ENCODE measurements at places on chromosomes 6 and 20.

DNA sequence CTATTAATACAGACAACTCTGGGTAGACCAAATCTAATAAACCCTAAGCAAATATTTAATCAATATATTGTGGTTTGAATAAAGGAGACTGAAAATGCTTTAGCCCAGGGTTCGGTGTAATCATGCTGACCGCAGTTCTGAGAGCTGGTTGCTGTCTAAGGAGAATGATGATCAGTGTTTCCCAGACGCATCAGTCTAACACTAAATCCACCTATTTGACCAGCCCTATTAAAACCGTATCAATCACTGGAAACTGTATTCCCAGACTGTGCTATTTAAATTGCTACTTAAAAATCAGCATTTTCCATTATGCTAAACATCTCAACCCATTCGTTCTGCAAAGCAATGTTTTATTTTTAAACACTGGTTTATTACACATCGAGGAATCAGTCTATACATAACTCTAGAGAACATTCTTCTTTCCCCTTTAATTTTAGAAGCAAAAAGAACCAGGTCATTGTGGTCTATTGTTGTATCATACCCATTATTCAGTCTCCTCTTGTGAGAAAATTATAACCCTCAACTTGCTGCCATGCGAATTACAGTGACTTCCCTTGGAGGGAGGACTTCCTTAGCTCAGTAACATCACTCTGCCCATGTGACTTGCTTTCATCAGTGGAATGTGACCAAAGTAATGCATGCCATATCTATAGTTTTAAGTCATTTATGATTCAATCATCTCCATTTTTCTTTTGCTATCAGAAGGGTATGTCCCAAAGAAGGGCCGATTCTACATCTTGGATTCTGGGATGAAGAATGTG is 515.2 kb upstream of the JAG1 start:
- DNase-seq = no peak

DNA sequence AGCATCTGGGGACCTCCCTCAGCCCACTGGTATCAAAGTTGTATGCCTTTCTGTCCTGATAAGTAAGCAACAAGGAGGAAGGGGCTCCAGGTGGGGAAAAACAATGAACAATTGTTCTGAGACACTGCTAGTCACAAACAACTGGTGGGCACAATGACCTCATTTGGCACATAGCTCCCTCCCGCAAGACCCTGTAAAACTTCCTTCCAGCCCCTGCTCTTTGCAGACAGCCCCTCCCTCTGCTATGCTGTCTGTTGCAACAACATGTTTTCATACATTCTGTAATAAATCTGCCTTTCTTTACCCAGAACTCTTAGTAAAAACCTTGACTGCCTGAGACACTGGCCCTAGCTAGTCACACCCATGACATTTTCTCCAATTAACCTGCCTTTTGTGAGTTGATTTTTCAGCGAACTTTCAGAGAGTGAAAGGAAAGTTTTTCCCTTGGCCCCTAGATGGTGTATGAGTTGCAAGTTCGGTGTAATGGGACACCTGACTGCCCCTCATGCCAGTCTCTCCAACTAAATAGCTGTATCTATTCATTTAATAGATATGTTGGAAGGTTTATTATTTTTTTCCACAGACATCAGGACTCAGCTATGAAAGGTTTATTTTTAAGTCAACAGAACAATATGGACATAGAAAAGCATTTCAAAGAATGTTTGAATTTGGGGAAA is 142.3 kb upstream of the SLC22A16 start:
- no peak for DNase-seq

DNA sequence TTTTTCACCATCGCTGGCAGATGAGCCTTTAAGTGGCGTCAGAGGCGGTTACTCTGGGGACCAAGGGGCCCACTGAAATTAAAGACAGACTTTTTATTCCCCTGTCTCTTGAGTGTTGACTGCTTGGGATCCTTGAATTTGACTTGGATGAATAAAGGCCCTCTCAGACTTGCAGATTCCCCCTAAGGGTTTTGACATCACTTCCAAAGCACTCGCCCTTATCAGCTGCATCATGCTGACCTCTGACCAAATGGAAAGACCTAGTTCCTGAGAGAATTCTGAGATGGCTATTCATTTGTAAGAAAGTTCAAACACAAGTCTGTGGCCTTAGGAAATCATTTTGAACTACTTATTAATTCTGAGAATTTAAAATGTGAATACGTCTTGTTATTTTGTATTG is 13.5 kb upstream of the MOXD1 start:
- DNase-seq = no peak

GRCh38 chr6:98583506-98583905 is 250.9 kb upstream of the POU3F2 start:
- DNase-seq = no peak

GRCh38 chr6:7241160-7241559 is 71.8 kb downstream of the SSR1 start:
- DNase-seq = no peak

GRCh38 chr6:15871276-15871675 is 208.4 kb upstream of the DTNBP1 start:
- DNase-seq = no peak

GRCh38 chr6:12606616-12607015 is 110.0 kb upstream of the PHACTR1 start:
- no peak for DNase-seq

- DNase-seq = no peak
Observed at GRCh38 chr6:166097914-166098522, 69.6 kb downstream of the TBXT start.

DNA sequence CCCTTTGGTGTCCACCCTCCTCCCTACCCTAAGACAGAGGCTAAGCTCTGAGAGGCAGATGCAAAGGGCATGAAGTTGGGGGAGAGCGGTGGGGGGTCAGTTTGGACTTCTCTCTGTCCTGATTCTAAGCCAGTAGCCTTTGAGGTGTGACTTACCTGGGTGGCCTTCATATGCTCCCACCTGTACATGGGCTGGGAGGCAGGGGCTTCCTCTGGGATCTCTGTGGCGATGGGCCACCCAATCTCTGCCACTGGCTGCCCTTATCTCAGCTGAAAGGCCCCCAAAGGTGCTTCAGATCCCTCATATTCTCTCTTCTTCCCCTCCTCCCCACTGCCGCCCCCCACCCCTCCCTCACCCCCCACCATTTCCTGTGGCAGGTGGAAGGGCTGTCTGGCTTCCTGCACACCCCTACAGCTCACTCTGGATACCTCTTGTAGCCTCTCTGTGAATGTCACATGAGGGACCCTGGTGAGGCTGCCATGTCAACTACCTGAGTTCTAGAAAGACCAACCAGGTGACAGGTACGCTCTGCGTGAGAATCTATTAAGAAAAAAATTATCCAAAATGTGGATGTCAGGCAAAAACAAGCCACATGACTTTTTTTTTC is 34.0 kb downstream of the PNLDC1 start:
- DNase-seq = no peak

DNA sequence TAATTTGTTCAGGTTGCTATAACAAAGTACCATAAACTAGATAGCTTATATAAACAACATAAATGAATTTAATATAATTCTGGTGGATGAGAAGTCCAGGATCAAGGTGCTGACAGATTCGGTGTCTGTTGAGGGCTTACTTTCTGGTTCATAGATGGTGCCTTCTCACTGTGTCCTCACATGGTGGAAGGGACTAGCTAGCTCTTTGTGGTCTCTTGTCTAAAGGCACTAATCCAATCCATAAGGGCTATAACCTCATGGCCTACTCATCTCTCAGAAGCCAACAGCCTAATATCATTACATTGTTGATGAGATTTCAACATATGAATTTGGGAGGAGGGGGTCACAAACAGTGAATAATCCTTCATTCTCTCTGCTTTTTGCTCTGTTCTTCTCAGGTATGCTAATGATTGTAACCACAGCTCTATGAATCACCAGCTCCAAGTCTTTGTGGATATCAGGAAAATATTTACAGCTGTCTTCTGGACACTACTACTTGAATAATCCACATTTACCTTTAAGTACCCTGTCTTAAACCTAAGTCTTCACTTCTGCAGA is 122.3 kb downstream of the NKAIN2 start:
- DNase-seq = no peak

DNA sequence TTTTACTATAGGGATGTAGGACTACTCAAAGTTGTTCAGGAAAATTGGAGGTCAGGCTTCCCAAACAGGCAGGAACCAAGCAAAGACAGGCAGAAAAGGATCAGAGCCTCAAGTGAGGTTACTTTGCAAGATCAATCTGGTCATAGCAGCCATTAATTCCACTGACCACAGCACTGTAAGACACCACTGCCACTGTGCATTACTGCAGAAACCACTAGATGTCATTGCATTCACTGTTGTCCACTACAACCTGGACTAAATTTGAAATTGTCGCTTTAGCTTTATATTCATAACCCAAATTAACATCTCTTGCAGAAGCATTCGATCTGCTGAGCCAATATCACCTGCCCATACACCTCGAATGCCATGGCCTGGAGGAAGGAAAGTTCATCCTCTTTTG is 126.9 kb upstream of the UFL1 start:
- DNase-seq = no peak

DNA sequence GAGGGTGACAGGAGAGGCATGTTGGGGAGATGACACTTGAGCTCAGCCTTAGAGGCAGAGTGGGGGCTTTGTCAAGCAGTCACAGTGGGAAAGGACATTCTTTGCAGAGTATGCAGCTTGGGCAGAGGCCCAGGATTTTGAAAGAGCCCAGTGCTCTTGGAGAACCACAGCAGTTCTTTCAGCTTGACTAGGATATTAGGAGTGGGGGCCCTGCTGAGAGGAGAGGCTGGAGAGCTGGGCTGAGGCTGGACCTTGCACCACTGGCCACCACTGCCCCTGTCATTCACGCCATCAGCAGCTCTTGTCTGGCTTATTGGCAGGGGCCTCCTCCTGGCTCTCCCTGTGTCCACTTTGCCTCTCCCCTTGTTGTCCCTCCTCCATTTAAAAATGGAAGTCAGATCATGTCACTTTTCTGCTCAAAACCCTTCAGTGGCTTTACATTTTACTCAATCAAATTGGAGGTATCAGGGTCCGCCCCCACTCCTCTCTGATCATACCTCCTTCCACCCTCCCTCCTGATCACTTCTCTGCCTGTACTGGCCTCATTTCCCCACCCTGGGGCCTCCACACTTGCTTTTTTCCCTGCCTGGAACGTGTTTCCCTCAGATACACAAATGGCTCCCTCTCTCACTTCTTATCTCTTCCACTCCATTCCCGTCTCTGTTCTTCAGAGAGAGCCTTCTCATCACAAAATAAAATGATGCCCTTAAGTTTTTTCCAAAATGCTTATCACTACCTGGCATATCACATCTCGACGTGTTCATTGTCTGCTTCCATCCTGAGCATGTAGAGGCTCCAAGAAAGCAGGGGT is 10.5 kb downstream of the MANBAL start:
- no peak for DNase-seq

GRCh38 chr6:1435806-1436205 is 46.4 kb downstream of the FOXF2 start:
- no peak for DNase-seq

- DNase-seq = no peak
Observed at GRCh38 chr6:33848484-33848883, 44.7 kb upstream of the MLN start.

- no peak for DNase-seq
Observed at GRCh38 chr20:32352121-32352720, 5.9 kb upstream of the ASXL1 start.

DNA sequence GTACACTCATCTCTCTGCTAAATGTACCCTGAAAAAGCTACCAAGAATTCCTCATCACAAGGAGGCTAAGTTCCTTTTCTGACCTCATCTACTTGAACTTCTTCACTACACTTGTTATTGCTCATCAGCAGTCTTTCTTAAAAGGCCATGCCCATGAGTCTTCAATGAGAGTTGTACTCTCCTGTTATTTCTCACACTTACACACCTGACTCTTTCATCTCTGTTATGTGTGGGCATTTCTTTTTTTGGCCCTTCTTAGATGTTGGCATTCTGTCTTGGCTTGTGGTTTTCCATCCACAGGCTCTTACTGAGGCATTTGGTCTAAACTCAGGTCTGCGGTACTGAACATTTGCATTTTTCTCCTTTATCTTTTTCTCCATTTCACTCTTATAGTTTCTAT is 10.7 kb upstream of the SLC17A1 start:
- no peak for DNase-seq

GRCh38 chr20:62887152-62887859 is 25.7 kb upstream of the TCFL5 start:
- no peak for DNase-seq

DNA sequence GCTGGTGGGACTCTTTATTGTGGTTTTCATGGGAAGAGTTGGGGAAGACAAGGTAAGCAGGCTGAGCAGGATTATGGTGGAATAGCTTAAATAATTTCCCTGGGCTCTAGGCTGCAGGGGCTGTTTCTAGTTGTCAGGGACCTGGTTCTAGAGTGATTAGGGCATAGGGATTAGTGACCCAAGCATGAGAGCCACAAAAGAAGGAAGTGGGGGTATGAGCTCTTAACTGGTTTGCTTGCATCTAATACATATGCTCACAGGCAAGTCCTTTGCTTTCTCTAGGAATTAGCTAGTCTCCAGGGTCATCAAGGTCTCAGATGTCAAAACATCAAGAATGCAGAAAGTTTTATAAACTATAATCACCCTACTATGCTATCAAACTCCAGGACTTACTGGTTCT is 67.5 kb upstream of the NRN1 start:
- DNase-seq = no peak

GRCh38 chr20:36688630-36689029 is 42.6 kb upstream of the SLA2 start:
- DNase-seq = no peak

DNA sequence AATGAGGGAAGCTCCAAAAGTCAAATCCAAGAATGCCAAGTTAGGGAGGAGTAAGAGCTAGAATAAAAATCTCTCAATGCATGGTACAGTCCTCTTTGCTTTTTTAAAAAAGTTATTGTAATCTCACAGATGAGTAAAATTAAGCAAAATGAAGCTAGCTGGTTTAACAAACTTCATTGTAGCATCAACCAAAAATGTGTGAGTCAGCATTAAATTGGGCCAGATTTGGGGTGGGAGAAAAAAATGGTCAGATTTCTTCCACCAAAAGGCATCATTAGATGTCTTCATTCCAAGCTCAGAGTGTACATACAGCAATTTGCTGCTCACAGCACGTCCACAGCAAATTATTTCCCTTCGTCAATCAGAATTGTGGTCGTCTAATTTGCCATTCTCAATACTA is 441.5 kb upstream of the FLRT3 start:
- no peak for DNase-seq

DNA sequence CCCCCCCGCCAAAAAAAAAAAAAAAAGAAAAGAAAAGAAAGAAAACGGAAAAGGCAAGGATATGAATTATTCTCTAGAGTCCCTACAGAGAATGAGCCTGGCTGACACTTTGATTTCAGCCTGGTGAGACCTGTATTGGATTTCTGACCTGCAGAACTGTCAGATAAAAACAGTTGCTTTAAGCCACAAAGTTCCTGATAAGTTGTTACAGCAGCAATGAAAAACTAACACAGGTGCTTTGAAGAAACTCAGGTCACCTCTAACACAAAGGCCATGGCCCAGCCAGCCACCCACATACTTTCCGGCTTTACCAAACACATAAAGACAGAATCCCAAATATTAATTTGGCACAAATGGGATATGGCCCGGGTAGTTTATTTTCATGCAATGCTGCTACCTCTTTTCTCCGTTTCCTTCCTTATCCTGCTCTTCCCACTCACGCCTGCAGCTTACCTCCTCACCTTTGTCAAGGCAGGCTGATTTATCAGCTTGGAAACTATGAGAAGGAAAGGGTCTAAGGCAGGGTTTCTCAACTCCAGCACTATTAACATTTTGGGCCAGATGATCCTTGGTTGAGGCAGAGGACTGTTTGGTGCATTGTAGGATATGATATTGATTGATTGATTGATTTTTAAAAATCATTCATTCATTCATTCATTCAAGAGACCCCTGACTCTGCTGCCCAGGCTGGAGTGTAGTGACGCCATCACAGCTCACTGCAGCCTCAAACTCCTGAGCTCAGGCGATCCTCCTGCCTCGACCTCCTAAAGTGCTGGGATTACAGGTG is 88.1 kb downstream of the ATXN1 start:
- no peak for DNase-seq
